ENCODE measurements at places on chromosomes 1 and 21.

DNA sequence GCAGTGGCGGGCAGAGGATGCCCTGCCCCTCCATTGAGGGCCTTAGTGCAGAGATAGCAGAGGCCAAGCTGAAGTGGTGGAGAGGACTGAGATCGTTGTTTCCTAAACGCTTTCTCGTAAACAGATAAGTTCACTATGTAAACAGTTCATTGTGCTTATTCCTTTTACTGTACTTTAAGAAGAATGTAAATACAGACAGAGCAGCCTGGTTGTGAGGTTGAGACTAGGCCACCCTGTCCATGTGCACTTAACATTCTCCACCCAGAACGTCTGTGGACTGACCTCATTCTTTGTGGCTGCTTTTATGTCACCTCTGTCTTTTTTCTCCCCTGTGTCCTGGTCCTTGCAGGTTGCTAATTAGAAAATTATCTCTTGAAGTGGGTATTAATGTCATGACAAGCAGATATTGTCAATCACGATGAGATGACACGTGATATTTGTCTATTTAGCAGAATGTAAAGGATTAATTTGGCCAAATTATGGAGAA lies 8.5 kb downstream of the CENPS start:
- DNase-seq: no peak

GRCh38 chr1:225860876-225861441 lies 21.2 kb downstream of the TMEM63A start:
- DNase-seq: no peak

GRCh38 chr1:194045416-194045815 lies 859.0 kb upstream of the B3GALT2 start:
- no peak for DNase-seq

GRCh38 chr1:109626682-109627408 lies 7.2 kb downstream of the AMPD2 start:
- DNase-seq: no peak

GRCh38 chr1:244599937-244600350 lies 53.0 kb upstream of the DESI2 start:
- peak; percentile 14 for DNase-seq

- no peak for DNase-seq
Measured at GRCh38 chr1:29392486-29393450, 156.4 kb downstream of the PTPRU start.

- no peak for DNase-seq
Measured at GRCh38 chr1:240046000-240046399, 45.7 kb upstream of the FMN2 start.

GRCh38 chr1:36400514-36400824 lies 2.8 kb upstream of the LSM10 start:
- DNase-seq: no peak

DNA sequence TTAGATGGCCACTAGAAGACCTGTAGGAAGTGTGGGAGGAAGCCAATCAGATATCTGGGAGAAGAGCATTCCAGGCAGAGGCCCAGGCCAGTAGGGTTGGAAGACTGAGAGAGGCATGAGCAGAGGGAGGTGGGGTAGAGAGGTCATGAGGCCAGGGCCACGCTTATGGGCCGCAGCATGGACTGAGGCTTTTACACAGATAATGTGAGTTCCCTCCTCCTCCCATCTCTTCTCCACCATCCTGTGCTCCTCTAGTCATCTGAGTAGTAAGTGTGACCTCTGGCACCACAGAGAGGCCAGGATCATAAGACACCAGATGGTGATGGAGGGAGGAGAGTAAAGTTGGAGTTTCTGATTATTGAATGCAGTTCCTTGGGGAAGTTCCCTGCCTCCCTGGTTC lies 17.1 kb downstream of the TTC22 start:
- no peak for DNase-seq

DNA sequence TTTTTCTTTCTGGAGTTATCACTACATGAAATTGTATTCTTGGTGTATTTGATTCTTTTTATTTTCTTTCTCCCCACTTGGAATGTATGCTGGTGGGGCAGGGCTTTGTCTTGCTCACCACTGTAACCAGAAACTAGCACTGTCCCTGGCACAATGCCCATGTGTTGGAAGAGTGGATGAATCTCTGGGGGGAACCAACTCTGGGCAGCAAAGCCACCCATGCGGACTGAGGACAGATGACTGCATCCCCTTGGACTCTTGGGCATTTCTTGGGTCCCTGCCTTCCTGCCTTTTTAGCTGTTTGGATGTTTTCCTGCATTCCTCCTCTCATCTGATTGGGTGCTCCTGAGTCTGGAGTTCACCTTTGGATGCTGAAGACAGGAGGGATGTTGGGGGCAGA lies 6.1 kb downstream of the CYP4B1 start:
- DNase-seq: no peak

- DNase-seq: no peak
Measured at GRCh38 chr1:205172729-205173366, 38.7 kb downstream of the DSTYK start.

- DNase-seq: no peak
Measured at GRCh38 chr1:109229531-109230127, 15.9 kb downstream of the SARS1 start.

DNA sequence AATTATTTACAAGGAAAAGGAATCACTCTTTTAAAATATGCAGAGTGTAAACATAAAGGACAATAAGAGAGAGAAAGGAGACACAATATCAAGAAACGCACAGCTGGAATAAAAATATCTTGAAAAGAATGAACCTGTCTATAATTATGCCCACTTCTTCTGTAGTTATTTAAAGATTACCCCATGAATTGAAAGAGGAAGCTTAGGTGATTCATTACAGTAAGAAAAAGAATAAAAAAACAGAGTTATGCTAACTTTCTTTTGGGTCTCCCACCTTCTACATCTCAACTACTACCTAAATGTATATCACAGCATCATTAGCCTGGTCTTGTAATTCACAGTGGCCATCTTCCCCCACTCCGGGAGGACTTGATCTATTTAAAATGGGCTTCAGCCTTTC lies 182.1 kb downstream of the MRPL39 start:
- DNase-seq: no peak

GRCh38 chr1:224065455-224065854 lies 48.5 kb upstream of the FBXO28 start:
- DNase-seq: no peak

DNA sequence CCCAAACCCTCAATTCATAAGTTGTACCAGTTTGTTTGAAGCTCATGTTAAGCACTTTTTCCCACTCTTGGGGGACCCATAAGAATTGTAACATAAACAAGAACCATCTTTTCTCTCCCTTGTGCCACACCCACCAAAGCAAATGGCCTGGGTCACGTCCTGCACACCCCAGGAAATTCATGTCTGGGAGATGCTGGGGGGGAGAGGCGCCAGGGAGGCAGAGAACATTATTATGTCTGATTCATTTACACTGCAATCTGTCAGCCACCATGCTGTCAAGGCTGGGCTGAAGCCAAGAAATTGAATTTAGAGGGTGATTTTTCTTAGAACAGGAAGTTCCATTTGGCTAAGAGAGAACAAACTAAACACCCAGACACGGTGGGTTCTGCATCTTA lies 37.2 kb upstream of the IPO9 start:
- no peak for DNase-seq

DNA sequence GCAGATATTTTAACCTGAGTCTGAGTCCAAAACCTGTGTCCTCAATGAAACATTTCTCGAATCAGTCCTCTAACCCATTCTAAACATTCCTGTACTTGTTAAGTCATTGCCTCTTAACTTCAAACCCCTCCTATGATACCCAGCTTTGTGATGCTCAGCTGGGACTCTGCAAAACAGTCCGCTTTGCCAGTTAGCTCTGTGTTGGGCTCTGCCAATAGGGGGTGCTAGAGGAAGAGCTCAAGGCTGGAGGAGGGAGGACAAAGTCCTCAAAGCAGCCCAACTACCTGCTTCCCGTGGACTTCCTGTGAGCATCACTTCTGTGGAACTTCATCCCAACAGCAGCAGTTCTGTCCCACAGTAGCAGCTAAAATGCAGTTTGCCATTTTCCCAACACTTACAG lies 38.1 kb upstream of the SYT14 start:
- DNase-seq: no peak

- no peak for DNase-seq
Measured at GRCh38 chr1:53639251-53639763, 99.7 kb downstream of the GLIS1 start.

DNA sequence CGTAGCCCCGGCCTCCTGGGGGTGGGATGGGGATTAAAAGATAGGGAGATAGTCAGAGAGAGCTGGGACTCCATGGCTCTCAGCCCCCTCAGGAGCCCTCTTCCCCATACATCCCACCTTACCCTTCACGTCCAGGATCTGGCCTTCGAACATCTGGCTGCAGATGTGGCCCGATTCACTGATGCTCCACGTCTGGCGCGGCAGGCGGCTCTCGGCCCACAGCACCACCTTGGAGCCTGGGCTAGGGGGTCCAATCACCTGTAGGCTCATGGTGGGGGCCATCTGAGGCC lies 4.2 kb downstream of the CD52 start:
- no peak for DNase-seq

DNA sequence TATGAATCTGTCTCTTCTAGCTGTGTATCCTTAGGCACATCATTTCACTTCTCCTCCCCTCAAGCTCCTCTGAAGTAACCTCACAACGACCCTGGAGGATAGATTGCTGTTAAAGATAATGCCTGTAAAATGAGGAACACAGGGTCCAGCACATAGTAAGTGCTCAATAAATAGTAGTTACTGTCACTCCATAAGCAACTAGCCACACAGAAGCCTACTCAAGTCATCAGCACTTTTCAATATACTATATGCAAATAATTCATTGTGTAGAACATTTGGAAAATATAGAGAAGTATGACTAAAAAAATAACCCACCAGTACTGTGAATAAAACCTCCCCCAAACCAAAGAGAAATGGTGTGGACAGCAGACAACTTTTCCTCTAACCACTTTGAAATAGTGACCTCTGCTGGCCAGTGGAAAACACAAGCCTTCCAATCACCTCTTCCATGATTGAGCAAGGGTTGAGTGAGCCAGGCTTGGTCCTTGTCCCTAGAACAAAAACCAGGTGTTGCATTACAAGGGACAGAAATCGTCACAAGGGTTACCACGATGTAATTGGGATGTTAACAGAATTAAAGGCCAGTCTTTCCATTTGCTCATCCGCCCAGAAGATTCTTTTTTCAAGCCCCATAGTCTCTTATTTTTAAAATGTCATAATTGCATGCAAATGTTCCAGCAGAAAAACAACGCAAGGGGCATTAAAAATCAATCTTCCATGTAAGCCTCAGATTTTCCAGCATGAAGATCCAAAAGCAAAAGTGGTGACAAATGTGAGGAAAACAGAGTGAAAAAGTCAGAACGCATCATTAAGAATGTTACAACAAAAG lies 15.7 kb upstream of the GLIS1 start:
- no peak for DNase-seq

GRCh38 chr1:248837045-248837780 lies 811 bp upstream of the ZNF672 start:
- DNase-seq: no peak

DNA sequence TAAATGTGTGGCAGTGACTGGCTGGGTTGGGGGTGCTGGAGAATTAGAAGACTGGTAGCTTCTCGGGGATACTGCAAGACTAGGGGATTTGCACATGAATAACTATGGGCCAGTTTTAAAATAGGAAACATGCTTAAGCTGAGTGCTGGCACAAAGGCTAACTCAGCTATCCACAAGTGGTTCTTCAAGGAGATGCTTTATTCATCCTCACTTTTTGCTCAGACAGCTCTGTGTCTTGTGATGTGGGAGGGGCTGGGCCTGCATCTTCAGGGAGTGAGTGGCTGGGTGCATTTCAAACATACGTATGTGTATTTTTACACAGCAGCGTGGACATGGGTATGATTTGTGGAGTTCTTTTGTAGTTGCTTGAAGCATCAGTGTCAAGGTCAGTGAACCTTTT lies 2.3 kb downstream of the COQ8A start:
- no peak for DNase-seq

DNA sequence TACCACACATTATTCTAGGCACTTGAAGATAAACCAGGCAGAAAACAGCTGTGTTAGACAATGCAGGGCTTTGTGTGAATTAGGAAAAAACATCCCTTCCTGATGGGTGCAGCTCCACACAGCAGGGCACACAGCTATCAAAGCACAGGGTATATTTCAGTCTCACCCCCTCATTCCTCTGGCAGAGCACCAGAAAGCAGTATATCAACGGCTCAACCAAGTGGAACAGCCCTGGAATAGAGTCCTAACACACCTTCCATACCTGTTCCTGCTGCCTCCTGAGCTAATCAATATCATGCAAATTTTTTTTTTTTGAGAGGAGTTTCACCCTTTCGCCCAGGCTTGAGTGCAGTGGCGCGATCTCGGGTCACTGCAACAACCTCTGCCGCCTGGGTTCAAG lies 32.1 kb downstream of the LYST start:
- DNase-seq: no peak

DNA sequence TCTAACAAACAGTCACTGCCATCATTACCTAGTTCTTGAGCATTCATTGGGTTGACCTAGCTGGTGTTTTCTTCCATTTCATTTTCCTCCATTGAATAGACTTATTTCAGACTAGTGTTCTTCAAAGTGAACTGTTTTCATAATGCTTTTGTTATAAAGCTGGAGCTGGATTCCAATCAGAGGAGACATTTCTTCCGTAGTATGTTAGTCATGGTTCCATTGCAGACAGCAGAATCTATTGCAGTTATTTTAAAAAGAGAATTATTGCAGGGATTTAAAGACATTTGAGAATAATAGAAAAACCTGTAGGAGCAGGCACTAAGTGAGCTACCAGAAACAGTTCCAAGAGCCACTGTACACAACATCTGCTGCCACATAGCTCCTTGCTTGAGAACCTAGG lies 50.0 kb downstream of the HHAT start:
- DNase-seq: no peak

DNA sequence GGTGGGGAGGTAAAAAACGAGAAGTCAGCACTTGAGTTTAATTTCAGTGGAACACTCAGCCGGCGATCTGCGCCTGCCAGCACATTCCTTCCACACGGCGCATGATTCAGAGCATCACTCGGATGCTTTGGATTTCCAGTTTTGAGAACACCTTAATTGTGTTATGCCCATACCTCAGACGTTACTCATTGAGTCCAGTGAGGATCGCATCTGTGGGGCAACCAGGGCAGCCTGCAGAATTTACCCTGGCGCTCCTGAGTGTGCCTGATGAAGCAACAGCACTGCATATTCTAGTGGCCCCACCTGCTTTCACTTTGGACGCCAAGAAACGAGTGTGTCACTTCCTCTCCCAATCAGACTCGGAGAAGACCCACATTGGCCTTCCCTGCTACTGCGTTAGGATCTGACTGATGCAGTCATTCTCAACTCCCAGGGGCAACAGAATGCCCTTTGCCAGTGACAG lies 19.9 kb downstream of the FAM89A start:
- DNase-seq: no peak

Data from GM18507 (cell line).